Renal pelvis (tissue), 12 donors: ENCODE measurements at places on chromosomes 2 and 18.

GRCh38 chr18:45920367-45920766 lies 46.8 kb downstream of the EPG5 start:
- no peak for DNase-seq

- DNase-seq, result no peak
These were observed 65.7 kb downstream of the SPRED2 start for GRCh38 chr2:65366595-65367125.

- no peak for DNase-seq
These were observed 1.8 kb downstream of the REL start for GRCh38 chr2:60882971-60883753.

GRCh38 chr2:188963741-188964140 lies 10.4 kb upstream of the COL3A1 start:
- DNase-seq, result no peak

GRCh38 chr18:46632401-46633071 lies 24.5 kb downstream of the LOXHD1 start:
- no peak for DNase-seq
